ENCODE measurements at places on chromosomes 1 and 21. TPM values are rescaled to one million over a fixed set of nuclear protein-coding genes. Genes with fewer than 3 reads are reported as not detected.
A peak's percentile ranks its signal among the peaks of the same experiment; 100 is the strongest.

The SPOCD1 gene
- polyA plus RNA-seq: 2.4 TPM

GRCh38 chr1:112061901-112062320 lies 72.4 kb upstream of the KCND3 start:
- DNase-seq: no peak

The OR2T2 gene
- not detected for polyA plus RNA-seq

The POU3F1 gene
- polyA plus RNA-seq: 0.05 TPM

The FAM177B gene
- polyA plus RNA-seq: 1.5 TPM

The GOLT1A gene
- polyA plus RNA-seq: not detected

DNA sequence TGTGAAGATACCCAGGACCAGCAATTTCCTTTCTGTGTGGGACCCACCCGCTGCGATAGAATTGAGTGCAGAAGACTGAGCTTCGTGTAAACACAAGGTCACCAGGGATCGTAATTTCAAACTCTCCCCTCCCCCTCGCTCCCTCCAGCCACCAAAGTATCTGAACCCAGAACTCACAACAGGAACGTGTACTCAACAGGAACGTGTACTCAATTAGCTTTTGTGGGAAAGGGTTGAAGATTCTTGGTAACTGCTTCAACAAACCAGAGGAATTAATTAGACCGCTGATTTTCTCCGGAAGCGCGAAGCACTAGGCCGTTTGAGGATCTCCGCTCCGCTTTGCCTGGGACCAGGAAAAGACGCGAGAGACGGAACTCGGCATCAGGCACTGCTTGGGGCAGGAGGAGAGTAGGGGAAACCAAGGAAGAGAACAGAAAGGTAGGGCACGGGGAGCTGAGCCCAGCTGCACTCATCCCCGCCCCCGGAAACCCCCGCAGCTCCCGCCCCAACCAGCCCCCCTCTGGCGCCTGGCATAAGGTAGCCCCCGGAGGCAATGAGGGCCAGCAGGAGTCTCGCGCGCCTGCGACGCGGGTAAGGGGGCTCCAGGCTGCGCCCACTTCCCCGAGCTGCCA lies 453 bp downstream of the DRAM2 start:
- DNase-seq: peak; percentile 63

DNA sequence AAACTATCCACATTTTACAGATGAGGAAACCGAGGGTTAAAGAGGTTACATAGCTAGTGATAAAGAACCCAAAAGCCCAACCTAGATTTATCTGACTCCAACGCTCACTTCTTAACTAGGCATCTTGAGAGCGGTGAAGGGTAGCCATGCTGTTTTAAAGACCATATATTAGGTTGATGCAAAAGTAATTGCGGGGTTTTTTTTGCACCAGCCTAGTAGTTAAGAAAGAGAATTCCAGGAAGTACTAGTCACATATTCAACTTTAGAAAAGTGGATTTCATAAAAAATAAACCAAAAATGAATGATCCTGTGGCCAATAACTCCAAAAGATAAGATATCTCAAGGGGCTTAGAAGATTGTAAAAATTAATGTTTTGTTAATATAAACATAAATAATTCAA lies 162.1 kb downstream of the GLUL start:
- DNase-seq: no peak

The RGS8 gene
- polyA plus RNA-seq: 0.74 TPM

DNA sequence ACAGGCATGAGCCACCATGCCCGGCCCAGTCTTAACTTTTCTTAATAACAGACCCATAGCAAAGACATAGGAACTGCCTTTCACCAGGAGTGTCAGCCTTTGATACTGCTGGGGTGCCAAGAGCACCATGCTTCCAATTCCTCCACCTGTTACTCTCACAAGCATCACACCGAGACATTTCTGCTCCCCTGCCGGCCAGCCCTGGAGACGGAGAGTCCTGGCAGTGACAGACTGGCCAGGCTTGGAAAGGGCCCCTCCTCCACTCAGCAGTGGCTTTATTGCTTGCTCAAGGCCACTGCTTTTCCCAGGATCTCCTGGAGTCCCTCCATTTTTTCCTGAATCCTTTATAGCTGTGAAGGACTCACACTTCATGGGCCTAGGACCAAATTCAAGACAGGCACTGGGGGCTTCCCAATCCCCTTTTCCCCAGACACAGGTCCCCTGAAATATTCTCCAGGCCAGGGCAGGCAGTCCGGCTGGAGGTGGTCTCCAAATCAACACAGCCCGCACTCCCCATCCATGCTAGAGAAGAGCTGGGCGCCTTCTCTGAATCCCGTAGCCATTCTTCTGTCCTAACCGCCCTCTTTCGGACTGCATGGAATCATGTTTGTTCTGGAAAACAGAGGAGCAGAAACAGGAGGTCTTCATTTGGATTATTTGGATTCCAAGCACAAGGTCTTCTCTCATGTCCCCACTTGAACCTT lies 25.5 kb upstream of the PTPRF start:
- DNase-seq: no peak
